ENCODE measurements at places on chromosomes 5 and 9.

GRCh38 chr5:6761333-6761732 lies 48.1 kb downstream of the TENT4A start:
- DNase-seq, result no peak
- H3K36me3 ChIP-seq, result peaks cover 34% of the 10 kb centered on the region
- no peak overlapping the region for H3K4me3 ChIP-seq
- peaks cover 3% of the 10 kb centered on the region for H3K27me3 ChIP-seq

DNA sequence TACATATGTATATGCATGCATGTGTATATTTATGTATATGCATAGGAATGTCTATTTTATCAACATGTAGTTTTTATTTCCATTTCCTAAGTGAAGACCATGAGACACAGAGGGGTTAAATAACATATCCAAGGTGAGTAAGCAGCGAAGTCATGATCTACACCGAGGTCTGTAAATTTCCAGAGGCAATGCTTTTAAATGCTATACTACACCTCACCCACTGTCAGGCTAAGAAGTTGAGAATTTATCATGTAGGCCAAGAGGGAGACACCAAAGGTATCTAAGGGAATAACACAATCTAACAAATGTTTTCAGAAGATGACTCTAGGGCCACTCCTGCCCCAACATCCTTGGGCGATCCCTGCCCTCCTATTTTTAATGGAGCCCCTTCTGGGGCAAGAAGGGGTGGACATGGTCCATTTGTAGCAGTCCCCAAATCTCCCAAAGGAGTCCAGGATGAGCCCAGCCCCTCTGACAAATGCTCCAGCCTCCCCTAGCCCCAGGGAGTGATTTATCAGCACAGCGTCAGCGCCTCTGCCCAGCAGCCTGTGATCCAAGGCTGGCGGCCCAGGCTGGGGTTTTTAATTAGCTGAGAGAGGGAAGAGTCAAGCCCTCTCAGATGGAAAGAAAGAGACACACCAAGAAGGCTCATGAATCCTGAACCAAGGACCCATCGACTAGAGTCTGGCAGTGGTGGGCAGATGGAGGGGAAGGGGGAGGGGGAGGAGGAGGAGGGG lies 339.9 kb downstream of the ASTN2 start:
- H3K4me1 ChIP-seq, result no peaks in the 10 kb centered on the region
- no peak overlapping the region for H3K4me3 ChIP-seq
- no peak overlapping the region for H3K27ac ChIP-seq
- H3K36me3 ChIP-seq, result no peaks in the 10 kb centered on the region

DNA sequence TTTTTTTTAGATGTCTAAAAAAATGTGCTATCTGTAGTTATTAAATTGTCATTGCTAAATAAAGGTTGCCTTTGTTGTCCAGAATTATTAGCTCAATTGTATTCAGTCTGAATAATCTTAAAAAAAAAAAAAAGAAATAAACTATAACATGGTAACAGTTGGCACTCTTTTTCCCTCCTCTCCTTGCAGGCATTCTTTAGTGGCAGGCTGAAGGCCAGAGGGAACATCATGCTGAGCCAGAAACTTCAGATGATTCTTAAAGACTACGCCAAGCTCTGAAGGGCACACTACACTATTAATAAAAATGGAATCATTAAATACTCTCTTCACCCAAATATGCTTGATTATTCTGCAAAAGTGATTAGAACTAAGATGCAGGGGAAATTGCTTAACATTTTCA lies 87.6 kb upstream of the FAM170A start:
- no peak overlapping the region for H3K4me3 ChIP-seq
- H3K4me1 ChIP-seq, result peaks cover 13% of the 10 kb centered on the region
- H3K36me3 ChIP-seq, result peaks cover 35% of the 10 kb centered on the region
- DNase-seq, result no peak
- H3K27me3 ChIP-seq, result no peaks in the 10 kb centered on the region
- H3K27ac ChIP-seq, result no peak overlapping the region

DNA sequence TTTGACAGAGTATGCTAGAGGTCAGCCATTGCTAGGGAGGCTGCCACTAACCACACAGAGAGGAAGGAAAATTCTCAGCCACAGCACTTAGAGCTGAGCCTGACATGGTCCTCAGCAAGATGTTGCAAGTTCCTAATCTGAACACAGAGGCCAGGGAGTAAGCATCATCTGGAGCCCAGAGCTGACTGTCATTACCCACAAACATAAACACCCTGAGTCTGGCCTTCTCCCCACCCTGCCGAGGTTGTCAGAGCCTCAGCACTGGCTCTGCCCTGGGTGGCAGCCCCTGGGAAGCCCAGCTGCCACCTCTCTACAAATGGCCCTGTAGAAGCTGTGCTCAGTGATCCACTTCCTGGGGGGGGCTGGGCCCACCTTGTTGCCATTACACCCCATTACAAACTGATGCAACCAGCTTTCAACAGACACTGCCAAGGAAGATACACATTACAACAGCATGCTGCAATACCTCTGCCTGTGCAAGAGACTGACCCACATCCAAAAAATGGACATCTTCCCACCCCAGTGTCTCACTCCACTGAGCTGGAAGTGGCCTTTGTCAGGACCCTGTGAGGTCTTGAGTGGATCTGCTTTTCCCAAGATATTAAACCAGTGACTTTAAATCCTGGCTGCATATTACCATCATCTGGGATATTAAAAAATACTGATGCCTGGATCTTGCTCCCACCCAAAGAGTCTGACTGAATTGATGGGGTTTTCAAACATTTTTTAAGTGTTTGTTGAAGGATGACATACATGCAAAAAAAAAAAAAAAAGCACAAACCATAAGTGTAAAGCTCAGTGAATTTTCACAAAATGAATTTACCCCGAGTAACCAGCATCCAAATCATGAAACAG lies 33.0 kb downstream of the IRF1 start:
- peak overlapping the region; percentile 98 for H3K27ac ChIP-seq
- DNase-seq, result no peak
- peak overlapping the region; percentile 61 for H3K4me3 ChIP-seq
- H3K27me3 ChIP-seq, result no peaks in the 10 kb centered on the region

All from stimulated activated naive B cell treated with anti-CD40 and anti-IgM and Interleukin-4, amounts not matched to agents 10 μg/mL and 1 μg/mL and 100 μg/mL, for 72 hours (primary cell).